ENCODE measurements at places on chromosomes 16 and 17. TPM values are rescaled to one million over a fixed set of nuclear protein-coding genes. Genes with fewer than 3 reads are reported as not detected.
A peak's percentile ranks its signal among the peaks of the same experiment; 100 is the strongest.

The SRL gene
- total RNA-seq: not detected

The ACE gene
- total RNA-seq: 0.63 TPM

The NPIPA2 gene
- total RNA-seq: 0.57 TPM

The RNF43 gene
- not detected for total RNA-seq

The USP6 gene
- not detected for total RNA-seq

The KRTAP9-4 gene
- not detected for total RNA-seq

The TBC1D3C gene
- total RNA-seq: 0.69 TPM

The PYY gene
- total RNA-seq: not detected

The ZNF750 gene
- not detected for total RNA-seq

The KRTAP2-3 gene
- total RNA-seq: 0.80 TPM

The TIGD7 gene
- total RNA-seq: 3.9 TPM

The FOXJ1 gene
- not detected for total RNA-seq

DNA sequence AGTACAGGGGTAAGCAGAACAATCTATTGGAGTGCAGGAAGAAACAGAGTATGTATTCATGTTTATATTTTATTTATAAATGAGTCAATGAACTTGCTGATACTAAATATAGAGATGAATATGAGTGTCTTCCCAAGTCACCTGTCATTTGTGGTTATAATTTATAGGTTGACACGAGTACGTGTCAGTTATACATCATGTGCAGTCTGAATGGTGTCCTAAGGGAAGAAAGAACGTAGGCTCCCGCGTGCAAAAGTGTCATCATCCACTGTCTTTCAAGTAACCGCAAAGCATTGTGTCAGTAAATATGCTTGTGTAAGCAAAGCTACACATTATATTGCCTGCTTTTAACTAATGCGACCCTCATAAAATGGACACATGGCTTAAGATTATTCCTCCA is 786.1 kb downstream of the KCNJ2 start:
- DNase-seq: peak; percentile 5

- no peak for DNase-seq
Measured at GRCh38 chr17:34504814-34505484, 74.4 kb upstream of the TMEM132E start.

- peak; percentile 33 for DNase-seq
Measured at GRCh38 chr16:10895053-10895946, 18.3 kb downstream of the CIITA start.

- peak; percentile 35 for DNase-seq
Measured at GRCh38 chr16:56628486-56629350, 3.1 kb downstream of the MT1E start.

DNA sequence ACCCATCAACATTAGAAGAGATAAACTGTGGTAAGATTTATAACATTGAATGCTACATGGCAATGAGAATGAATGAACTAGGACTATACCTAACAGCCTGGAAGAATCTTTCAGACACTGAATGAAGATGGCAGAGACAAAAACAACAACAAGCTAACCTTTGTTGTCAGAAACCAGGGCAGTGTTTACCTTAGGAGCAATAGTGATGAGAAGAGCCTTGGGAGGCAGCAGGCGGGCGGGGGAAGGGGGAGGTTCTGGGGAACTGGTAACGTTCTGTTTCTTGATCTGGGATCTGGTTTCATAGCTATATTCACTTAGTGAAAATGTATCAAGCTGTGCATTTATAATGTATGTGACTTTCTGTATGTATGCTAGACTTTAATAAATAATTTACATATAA is 139.0 kb upstream of the TNRC6C start:
- DNase-seq: no peak

GRCh38 chr16:54645345-54645744 is 285.3 kb upstream of the IRX5 start:
- no peak for DNase-seq

DNA sequence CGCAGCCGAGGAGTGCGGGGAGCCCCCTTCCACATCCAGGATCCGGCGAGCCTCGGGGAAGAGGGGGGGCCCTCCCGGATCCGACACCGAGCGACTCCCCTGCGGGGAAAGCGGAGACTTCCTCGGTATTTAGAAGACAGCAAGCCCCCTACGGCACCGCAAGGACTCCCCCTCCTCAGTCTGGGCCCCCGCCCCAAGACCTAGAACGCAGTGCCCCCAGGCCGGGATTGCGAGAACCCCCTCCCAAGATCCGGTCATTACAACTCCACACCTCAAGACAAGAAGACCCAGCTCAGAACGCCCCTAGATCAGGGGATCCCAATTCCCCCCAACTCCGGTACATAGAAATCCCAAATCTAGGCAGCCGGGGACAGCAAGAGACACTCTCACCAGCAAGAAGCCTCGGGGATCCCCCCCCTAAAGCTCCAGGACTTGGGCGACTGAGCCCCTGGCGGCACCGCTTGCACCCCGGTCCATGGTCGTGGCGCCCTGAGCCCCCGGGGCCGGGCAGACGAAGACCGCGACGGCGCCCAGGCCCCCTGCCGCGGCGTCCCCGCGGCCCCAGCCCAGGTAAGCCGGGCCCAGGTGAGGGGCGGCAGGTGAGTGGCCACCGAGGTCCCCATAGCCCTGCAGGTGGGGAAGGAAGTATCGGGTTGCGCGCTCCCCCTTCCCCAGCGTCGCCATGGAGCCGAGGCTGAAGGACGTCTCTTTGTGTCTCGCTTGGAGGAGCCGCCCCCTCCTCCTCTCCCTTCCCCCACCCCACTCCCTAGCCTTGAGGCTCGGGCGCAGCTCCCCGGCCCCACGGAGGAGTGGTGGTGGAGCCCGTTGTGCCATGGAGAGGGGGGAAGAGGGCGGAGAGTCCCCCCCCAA is 641 bp downstream of the SBK1 start:
- no peak for DNase-seq

DNA sequence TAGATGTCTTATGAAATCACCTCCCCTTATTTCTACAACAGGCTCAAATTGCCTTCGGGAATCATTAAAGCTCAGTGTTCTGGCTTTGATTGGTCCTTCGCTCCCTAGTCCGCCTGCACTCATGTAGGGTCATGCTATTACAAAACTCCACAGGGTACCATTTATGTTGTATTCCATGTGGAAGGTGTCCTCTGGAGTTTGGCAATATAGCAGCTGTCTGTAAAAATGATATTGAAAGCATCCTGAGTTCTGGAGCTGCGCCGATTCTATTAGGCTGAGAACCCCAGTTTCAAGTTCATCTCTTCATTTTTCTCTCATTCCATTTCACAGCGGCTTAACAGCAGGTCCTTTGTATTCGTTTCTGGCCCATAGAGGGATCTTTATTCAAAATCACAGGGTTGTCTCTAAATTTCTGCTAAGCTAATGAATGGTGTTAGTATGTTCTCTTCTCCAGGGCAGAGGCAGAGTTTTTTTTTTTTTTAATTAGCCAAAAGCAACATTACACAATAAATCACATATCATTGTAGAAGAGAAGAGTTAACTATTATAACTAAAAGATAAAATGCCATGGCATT is 71.9 kb upstream of the TEKT1 start:
- DNase-seq: no peak

- DNase-seq: no peak
Measured at GRCh38 chr16:89623511-89624261, 10.2 kb downstream of the DPEP1 start.

- DNase-seq: no peak
Measured at GRCh38 chr16:67468731-67469130, 12.2 kb downstream of the ATP6V0D1 start.

- no peak for DNase-seq
Measured at GRCh38 chr17:3808701-3809100, 7.7 kb upstream of the ITGAE start.

GRCh38 chr17:46154151-46154816 is 38.9 kb downstream of the KANSL1 start:
- peak; percentile 75 for DNase-seq

DNA sequence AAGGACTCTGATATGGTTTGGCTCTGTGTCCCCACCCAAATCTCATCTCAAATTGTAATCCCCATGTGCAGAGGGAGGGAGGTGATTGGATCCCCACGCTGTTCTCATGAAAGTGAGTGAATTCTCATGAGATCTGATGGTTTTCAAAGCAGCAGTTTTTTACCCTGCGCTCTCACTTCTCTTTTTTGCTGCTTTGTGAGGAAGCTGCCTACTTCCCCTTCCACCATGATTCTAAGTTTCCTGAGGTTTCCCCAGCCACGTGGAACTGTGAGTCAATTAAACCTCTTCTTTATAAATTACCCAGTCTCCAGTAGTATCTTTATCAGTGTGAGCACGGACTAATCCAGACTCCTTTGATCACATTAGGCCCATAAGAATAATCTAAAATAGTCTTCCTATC is 719.7 kb upstream of the CDH8 start:
- no peak for DNase-seq

- DNase-seq: no peak
Measured at GRCh38 chr16:68273896-68274295, 9.6 kb downstream of the SLC7A6 start.

DNA sequence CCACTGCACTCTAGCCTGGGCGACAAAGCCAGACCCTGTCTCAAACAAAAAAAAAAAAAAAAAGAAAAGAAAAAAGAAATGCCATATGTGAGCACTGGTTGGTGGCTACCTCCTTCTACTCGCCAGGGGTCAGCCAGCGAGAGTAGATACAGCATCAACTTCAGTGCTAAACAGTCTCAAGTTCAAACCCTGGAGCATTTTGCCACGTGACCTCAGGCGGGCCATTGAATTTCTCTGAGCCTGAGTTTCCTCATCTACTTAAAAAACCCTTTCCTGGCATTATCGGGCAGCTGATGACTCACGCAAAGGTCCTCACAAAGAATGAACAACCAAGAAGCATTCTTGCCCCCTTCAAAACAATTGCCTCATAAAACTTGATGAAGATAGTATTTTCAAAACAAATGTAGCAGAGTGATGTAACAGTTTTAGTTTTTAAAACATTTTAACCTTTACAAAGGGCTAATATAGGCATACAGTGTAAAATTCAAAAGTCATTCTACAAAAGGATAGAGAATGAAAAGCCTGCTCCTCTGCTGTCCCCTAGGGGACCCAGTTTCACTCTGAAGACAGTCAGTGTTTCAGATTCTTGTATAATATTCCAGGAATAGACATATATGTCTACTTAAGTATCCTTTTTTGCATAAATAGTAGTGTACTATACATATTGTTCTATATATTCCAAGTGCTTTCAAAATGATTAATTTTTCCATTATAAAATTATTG is 28.4 kb downstream of the DNAH2 start:
- DNase-seq: peak; percentile 82

DNA sequence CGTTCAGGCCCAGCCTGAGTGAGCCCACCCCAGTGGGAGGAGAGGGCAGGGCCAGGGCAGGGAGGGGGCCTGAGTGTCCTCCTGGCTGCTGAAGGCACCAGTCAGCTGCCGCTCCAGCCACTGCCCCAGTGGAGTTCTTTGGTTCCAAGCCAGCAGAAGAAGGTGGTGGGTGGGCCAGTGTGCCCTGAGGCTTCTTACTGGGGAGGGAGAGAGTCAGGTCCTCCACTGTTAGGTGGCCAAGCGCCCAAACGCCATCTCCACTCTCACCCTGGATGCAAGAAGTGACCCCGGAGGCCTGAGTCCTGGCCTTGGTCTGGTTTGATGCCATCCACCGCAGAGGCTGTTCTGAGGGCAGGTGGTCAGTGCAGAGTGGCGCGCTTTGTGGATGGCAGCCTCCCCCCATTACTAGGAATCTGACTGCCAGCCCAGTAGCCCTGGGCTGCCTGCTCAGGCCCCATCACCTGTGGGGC is 2.2 kb downstream of the RNF213 start:
- no peak for DNase-seq

DNA sequence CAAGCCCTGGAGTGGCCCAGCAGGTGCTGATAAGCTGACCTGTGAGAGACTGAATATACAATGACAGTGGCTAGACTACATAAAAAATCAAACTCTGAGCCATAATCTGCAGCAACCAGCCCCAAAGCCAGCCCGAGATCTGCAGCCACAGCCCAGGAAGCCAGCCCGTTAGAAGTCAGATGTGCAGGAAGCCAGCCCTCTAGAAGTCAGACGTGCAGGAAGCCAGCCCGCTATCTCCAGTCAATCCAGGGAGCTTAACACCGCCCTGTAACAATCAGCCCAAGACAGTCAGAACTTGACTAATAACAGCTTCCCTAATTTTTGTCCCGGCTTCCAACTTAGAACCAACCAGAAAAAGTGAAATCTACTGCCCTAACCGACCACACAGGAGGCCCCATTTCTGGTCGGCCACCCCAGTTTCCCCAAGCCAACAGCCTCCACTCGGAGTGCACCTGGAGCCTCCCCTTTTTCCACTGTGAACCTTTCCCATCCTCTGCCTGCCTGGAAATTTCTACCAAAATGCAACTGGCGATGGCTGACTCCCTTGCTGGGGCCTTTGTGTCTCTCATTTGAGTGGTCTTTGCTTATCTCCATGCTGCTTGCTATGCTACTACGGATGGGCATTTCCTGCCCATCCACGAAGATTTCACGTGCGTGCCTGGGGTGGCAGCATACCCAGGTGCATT is 769.3 kb downstream of the KCNJ18 start:
- no peak for DNase-seq

GRCh38 chr17:57875290-57876022 is 25.6 kb upstream of the MRPS23 start:
- DNase-seq: peak; percentile 98

- DNase-seq: no peak
Measured at GRCh38 chr16:87930456-87930855, 5.9 kb downstream of the CA5A start.

DNA sequence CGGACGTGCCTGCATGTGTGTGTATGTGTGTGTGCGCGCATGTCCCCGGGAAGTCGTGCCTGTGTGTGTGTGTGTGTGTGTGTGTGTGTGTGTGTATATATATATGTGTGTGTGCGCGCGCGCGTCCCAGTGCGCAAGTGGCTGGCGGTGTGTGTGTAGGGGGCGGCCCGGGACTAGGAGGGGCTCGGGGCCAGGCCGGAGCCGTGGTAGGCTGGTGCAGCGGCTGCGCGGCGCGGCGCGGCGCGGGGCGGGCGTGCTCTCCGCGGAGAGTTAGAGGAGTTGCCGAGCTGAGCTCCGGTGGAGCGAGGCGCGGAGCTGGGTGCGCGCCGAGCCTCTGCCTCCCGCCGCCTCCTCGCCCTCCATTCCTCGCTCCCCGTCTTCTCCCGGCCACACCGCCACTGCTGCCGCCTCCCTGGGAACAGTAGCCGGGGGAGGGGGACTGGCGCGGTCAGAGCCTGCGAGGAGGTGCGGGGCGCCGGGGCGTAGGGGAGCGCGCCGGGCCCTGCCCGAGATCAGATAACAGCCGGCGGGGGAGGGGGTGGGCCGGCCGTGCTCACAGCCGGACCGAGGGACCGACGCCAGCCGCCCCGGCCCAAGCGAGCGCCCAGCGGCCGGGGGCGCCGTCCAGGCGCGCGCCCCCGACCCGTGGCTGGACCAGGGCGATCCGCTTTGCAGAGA is at the start of gene KCNJ12:
KCNJ12 (plus strand) TSS at position 277 of the 678 bp plus-strand sequence. CDS start 38,986 bp downstream, outside the sequence.
- no peak for DNase-seq

Measured in LHCN-M2 (cell line).